Stimulated activated CD8-positive, alpha-beta memory T cell treated with anti-CD3 and anti-CD28 coated beads, Interleukin-2, amount 100 ng/mL, for 1 hour (primary cell): ENCODE measurements at places on chromosomes 11 and 22.

DNA sequence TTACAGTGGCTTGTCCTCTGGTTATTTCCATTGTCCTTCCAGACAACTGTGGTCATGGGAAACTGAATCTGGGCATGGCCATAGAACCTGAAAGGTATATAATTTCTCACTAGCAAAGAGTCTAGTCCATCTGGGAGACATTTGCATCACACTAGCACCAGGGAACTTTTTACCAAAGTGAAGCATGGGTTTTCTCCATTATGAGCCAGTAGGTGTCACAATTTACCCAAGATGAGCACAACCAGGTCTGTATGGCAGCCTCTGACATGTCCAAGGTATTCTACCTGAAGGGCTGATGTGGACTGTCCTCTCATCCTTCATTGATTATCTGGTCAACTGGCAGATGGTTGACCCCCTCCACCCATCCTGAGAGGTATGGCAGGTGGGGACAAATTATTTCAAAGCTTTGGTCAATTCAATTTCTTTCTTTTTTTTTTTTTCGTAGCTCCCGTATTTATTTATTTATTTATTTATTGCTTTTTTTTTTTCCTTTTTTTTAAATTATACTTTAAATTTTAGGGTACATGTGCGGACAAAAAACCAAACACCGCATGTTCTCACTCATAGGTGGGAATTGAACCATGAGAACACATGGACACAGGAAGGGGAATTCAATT lies 425.9 kb downstream of the TMEM135 start:
- no peak for DNase-seq

DNA sequence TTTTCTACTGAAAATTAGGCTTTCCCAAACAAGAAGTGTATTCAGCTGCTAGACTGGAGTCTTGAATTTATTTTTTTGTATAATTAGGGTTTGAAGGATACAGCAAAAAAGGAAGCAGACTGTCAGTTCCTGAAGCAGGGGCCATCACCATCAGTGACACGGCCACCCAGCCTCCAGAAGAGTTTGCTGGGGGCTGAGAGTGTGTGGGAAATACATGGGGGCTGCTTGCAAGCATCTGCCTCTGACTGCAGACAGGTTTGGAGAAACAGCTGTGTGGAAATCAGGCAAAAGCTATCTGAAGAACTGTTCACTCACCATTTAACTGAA lies 23.0 kb downstream of the FZD4 start:
- DNase-seq: no peak

GRCh38 chr11:34356576-34356912 lies 1.3 kb downstream of the ABTB2 start:
- no peak for DNase-seq

DNA sequence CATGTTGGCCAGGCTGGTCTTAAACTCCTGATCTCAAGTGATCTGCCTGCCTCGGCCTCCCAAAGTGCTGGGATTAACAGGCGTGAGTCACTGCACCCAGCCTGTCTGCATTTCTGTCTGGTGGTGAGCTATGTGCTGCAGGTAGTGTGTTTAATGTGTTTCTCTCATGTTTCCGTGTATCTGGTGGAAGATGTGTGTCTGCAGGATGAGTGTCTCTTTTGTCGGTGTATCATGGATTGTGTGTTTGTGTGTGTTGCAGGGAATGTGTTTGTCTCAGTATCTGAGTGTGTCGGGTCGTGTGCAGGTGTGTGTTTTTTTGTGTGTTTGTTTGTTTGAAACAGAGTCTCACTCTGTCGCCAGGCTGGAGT lies 16.1 kb downstream of the SCARF2 start:
- DNase-seq: no peak

DNA sequence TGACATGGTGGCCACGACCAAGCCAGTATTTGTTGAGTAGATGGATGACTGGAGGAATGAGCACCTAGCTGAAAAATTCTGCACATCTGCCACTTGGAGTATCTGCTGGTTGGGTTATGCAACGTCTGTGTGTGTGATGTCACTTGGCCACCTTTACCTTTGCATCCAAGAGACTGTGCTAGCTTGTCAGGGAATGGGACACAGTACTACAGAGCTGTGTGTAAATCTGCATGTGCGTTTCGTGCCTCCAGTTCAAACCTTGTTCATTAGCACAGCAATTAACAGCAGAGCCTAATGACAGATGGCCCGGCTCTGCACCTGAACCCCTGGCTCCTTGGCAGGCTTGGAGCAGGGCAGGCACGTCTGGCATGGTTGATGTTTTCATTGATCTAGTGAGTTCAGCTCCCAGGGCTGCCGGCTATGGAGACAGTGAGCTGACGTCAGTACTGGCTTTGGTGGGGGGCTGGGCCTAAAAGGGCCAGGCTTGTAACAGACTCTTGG lies 188.4 kb upstream of the NAV2 start:
- no peak for DNase-seq

GRCh38 chr11:124769806-124770774 lies 8.0 kb upstream of the ESAM start:
- DNase-seq: no peak

DNA sequence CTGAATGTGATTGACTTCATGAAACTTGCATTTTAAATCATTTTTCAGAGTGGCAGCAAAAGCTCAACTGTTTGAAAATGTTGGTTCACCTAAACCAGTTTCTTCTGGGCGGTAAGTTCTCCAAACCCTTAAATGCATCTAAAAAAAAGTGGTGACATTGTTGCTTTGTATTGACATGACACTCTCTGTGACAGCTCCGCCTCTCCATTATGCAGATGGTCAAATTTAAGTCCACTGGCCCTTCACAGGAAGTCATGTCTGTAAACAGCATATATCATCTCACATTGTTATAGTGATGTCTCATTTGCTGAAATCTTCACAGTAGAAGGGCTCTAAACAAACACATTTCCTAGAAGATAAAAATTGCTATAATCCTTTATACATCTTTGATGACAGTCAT lies 150.7 kb downstream of the PGR start:
- DNase-seq: no peak

DNA sequence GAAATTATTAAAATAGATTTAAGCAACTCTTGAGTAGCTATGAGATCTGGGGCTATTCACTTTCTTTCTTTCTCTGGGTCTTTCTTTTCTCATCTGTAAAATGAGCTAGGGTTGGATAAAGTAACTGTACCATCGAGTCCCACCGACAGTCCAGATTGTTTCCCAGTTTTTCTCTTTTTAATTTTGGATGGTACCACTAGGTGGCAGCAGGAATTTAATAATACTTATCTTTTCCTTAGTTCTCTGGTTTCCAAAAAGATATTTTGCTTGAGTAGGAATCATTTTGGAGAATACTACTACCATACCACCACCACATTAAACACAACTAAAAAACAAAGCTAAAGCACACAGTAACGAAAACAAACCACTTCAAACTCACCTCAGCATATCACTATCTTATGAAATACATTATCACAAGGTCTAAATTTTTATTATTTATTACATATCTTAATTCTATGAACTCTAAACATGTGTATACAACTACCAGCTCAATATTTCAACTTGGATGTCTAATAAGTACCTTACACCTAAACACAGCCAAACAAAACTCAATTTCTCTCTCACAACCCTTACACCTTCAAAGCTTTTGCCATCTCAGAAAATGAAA lies 584.0 kb downstream of the KCNA4 start:
- DNase-seq: no peak

DNA sequence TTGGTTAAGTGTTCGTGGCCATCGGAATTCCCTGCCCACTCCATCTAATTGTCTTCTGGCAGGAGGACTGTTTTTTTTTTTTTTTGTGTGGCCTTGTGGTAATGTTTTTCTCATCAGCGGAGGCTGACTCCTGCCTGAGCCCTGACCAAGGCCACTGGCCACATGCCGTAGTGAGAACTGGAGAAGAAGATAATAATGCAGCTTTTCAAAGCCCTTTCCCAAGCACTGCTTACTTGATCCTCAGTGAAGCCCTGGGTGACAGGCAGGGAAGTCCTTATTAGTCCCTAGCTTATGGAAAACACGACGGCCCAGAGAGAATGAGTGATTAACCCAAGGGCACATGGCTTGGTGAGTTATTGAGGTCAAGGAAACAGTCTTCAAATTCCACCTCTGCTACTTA lies 71.2 kb downstream of the ADM start:
- DNase-seq: no peak
